ENCODE measurements at places on chromosomes 12 and 14.

GRCh38 chr12:6044082-6044481, 80.4 kb downstream of the VWF start:
- peak; percentile 13 for DNase-seq

- no peak for DNase-seq
These were observed 15.7 kb upstream of the PALS1 start for GRCh38 chr14:67225523-67225922.

- no peak for DNase-seq
These were observed 8.4 kb upstream of the PGF start for GRCh38 chr14:74963705-74964271.

DNA sequence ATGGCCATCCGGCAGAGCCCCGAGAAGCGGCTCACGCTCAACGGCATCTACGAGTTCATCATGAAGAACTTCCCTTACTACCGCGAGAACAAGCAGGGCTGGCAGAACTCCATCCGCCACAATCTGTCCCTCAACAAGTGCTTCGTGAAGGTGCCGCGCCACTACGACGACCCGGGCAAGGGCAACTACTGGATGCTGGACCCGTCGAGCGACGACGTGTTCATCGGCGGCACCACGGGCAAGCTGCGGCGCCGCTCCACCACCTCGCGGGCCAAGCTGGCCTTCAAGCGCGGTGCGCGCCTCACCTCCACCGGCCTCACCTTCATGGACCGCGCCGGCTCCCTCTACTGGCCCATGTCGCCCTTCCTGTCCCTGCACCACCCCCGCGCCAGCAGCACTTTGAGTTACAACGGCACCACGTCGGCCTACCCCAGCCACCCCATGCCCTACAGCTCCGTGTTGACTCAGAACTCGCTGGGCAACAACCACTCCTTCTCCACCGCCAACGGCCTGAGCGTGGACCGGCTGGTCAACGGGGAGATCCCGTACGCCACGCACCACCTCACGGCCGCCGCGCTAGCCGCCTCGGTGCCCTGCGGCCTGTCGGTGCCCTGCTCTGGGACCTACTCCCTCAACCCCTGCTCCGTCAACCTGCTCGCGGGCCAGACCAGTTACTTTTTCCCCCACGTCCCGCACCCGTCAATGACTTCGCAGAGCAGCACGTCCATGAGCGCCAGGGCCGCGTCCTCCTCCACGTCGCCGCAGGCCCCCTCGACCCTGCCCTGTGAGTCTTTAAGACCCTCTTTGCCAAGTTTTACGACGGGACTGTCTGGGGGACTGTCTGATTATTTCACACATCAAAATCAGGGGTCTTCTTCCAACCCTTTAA, 1.5 kb downstream of the FOXG1 start:
- DNase-seq: no peak

DNA sequence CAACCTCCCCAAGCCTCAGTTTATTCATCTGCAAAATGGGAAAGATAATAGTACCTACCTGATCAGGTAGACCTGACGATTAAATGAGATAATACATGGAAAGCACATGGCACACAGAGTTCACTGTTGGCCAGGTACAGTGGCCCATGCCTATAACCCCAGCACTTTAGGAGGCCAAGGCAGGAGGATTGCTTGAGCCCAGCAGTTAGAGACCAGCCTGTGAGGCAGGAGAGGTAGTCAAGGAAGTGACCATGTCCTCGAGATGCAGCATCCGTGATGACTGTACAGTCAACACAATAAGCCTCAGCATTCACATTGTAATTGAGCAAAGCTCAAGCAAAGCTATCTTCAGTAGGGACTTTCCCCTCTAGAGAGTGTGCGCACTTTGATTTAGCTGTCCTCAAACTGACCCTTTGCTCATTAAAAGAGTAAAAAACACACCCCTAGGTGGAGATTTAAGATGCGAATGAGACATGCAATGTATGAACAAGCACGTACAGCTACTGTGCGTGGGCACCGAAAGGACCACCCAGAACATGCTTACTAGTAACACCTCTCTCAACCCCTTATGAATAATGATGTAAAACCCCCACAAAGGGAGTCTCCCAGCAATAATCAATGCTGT, 9.9 kb downstream of the ISCU start:
- DNase-seq: no peak

GRCh38 chr14:92463141-92463540, 50.4 kb upstream of the RIN3 start:
- no peak for DNase-seq

GRCh38 chr12:32367381-32367780, 32.0 kb upstream of the FGD4 start:
- no peak for DNase-seq

GRCh38 chr12:33639975-33640374, 200.4 kb upstream of the SYT10 start:
- DNase-seq: peak; percentile 20

DNA sequence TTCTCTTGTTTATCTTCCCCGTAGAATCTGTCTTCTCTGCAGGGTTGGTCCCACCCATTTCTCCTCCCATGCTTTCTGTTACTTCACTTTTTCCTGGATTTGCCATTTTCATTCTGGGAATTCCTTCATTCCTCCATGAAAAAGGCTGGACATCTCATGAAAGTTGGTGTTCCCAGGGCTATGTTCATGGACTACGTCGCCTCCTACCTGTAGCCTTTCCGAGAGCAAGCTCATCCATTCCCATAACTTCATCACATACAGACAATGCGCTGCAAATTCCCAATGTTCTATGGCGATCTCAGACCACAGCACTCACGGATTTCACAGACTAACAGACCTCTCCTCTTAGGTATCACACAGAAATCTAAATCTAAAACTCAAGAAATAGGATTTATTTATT, 217.1 kb downstream of the EXOC5 start:
- no peak for DNase-seq

GRCh38 chr14:75273272-75274049, 5.2 kb upstream of the FOS start:
- no peak for DNase-seq

GRCh38 chr12:15038137-15038536, 65.3 kb downstream of the PDE6H start:
- no peak for DNase-seq

DNA sequence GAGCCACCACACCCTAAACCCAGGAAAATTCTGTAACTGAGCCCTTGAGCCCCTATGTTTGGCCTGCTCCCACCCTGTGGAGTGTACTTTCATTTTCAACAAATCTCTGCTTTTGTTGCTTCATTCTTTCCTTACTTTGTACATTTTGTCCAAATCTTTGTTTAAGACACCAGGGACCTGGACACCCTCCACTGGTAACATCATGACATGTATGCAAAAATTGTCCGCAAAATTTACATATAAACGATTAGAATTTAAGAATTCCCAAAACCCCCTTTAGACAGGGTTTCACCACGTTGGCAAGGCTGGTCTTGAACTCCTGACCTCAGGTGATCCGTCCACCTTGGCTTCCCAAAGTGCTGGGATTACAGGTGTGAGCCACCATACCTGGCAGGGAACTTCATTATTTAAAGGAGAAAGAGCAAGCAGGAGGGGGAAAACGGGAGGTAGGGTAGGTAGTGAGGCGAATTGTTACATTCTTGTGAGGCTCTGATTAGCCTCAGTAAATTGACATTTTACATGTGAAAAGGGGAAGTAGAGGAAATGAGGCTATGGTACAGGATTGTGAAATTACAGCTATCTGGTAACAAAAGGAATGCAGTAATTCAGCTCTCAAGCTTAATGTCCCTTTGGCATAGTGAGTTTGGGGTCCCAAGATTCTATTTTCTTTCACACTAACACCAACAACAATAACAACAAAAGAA, 27.6 kb downstream of the TUBA1A start:
- DNase-seq: no peak

DNA sequence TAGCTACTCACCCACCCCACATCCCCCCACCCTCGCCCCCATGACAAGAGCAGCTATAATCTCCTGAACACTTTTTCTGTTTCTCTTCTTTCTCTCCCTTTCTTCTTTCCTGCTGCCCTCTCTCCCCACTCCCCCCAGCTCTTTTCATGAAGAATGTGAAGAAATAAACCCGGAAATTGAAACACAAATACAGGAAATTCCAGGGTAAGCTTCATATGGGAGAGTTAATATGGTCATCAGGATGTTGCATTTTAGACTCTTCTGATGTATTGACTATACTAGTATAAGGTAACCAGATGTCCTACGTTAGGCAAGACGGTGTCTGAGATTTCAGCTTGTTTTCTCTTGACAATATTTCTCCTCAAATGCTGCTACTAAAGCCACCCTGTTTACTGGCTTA, 41.6 kb upstream of the LRIG3 start:
- DNase-seq: no peak

- DNase-seq: no peak
These were observed 503.7 kb downstream of the GALC start for GRCh38 chr14:87489196-87489819.

GRCh38 chr12:124904306-124905098, 9.9 kb downstream of the UBC start:
- peak; percentile 94 for DNase-seq

- no peak for DNase-seq
These were observed at the start of gene SLC35F4 for GRCh38 chr14:57865403-57866198. SLC35F4 (minus strand) TSS chr14:57866092.

- DNase-seq: no peak
These were observed 44.7 kb downstream of the INSM2 start for GRCh38 chr14:35578639-35579038.

GRCh38 chr14:43410631-43411030, 1096.5 kb downstream of the FSCB start:
- DNase-seq: no peak

GRCh38 chr12:24562771-24563431, 386.0 kb downstream of the BCAT1 start:
- no peak for DNase-seq

DNA sequence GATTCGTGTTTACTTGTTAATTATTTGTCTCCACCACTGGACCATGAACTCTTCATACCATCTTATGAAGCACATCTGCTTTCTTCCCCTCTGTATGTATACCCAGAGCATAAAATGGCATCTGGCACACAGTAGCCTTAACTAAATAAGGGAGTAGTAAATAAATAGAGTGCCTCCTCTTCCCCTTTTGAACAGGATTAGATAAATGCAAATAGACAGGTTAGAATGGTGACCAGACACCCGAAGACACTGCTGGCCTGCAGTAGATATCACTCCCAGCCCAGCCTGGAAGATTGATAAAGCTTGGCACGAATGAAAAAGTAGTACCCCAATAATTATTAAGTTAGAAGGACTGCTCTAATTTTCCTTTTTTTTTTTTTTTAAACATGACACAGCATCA, 6.9 kb downstream of the GALNT4 start:
- DNase-seq: no peak

- DNase-seq: no peak
These were observed 204.4 kb downstream of the ALX1 start for GRCh38 chr12:85484387-85484786.

- peak; percentile 39 for DNase-seq
These were observed 62.7 kb downstream of the FBXO34 start for GRCh38 chr14:55333711-55334485.

DNA sequence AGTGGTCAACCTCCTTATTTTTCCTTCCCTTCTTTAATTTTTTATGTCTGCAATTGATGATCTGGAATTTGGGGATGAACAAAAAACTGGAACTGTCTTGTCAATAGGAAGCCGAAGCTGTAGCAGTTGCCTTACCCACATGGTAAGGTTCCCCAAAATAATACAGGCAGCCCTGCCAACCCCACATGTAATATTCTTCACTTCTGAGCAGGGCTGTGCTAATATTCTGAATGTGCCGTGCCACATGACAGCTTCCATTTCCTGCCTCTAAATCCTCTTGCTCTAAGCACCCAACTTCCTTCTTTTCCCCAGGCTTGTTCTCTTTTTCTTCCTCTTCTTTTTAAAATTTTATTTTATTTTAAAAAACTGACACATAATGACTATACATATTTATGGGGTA, 39.6 kb downstream of the GPATCH2L start:
- no peak for DNase-seq

GRCh38 chr12:90953956-90954421, 987 bp downstream of the CCER1 start:
- no peak for DNase-seq

- no peak for DNase-seq
These were observed 5.0 kb downstream of the BEST3 start for GRCh38 chr12:69694123-69694522.

DNA sequence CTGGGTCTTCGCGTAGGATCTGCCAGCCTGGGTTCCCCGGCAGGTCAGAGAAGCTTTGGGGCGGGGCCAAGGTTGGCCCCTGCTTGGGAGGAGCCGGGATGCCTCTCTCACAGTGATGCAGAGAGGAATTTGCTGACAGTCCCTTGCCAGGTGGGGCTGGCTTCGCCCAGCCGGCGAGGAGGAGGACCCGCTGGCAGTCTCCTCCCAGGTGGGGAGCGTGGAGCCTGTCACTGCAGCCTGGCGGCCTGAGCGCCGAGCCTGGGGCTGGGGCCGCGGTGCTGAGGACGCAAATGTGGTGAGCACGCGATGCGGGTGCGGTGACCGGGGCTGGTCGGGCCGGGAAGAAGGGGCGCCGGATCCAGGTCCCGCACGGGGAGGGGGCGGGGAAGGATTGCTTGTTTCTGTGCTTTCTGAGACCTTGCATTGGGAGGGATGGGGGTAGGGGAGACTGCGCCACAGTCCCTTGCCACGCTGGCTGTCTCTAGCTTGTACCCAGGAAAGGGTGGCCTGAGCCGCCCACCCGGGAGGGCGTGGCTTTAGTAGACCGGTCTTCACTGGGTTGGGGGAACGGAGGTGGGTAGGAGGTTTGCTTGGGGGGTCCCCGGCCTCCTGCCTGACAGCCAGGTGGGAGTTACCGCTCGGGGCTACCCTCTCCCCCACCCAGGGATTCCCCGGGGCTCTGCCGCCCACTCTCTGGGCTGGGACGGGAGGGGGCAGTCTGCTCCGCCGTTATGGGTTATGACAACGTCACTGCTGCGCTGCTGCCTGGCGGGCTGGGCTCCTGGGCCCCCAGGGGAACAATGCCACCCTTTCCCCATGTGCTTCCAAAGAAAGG, at the start of gene TMEM63C:
Gene TMEM63C (plus strand): TSS at position 196 of the 835 bp plus-strand sequence. CDS start 37,016 bp downstream, outside the sequence.
- DNase-seq: peak; percentile 79

DNA sequence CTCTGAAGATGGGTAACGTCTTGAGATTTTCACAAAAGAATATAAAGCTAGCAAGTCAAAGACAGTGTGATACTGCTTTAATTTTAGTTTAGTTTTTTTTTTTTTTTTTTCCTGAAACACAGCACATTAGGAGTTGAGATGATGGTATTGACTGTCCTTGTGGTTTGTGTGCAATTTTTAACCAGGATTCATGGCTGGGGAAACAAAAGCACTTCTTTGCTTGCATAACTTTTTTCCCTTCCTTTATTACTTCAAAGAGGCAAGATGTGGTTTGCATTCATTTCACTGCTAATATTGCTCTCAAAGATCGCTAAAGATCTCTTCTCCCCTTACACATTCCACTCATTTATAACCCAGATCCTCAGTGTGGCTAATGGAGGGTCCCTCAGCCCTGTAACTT, 157.1 kb upstream of the PZP start:
- DNase-seq: no peak

- DNase-seq: no peak
These were observed 46.4 kb downstream of the TRPV4 start for GRCh38 chr12:109786799-109787198.

- peak; percentile 46 for DNase-seq
These were observed 91.7 kb upstream of the SEL1L start for GRCh38 chr14:81625343-81625742.

GRCh38 chr12:88577537-88577936, 2.7 kb downstream of the KITLG start:
- DNase-seq: peak; percentile 74

- no peak for DNase-seq
These were observed 21.8 kb upstream of the RIN3 start for GRCh38 chr14:92491782-92492181.
